ENCODE measurements at places on chromosomes 6 and 20. TPM values are rescaled to one million over a fixed set of nuclear protein-coding genes. Genes with fewer than 3 reads are reported as not detected.

Gene DEF6
- total RNA-seq, result 0.06 TPM

Gene C20orf202
- total RNA-seq, result not detected

Gene TAP1
- 50.1 TPM for total RNA-seq

Gene WFDC2
- total RNA-seq, result not detected

Gene VGLL2
- total RNA-seq, result 0.75 TPM

Gene LRFN2
- total RNA-seq, result not detected
